ENCODE measurements at places on chromosomes 2 and 18. TPM values are rescaled to one million over a fixed set of nuclear protein-coding genes. Genes with fewer than 3 reads are reported as not detected.

The INO80C gene
- 20.3 TPM for total RNA-seq

The ACADL gene
- not detected for total RNA-seq

The ABCB11 gene
- total RNA-seq, result not detected

The PFN4 gene
- 0.28 TPM for total RNA-seq

The OTOS gene
- not detected for total RNA-seq

The HMSD gene
- 1.8 TPM for total RNA-seq

The KCNK3 gene
- total RNA-seq, result 0.23 TPM

The DOK6 gene
- not detected for total RNA-seq

The DTNB gene
- 39.6 TPM for total RNA-seq

The CAPN14 gene
- total RNA-seq, result 0.55 TPM

The CPS1 gene
- 0.54 TPM for total RNA-seq

The GALNT13 gene
- total RNA-seq, result 0.10 TPM

The TEX44 gene
- not detected for total RNA-seq

The IL36B gene
- total RNA-seq, result not detected

The SMYD5 gene
- 52.1 TPM for total RNA-seq

The NBEAL1 gene
- 11.0 TPM for total RNA-seq

The ANKRD29 gene
- 0.28 TPM for total RNA-seq

The IL1A gene
- total RNA-seq, result 0.12 TPM

The OST4 gene
- 292 TPM for total RNA-seq

The POMC gene
- 4.7 TPM for total RNA-seq

The GDF7 gene
- 0.16 TPM for total RNA-seq

The CFAP210 gene
- total RNA-seq, result 0.35 TPM

The PIAS2 gene
- 33.4 TPM for total RNA-seq

The IL1F10 gene
- total RNA-seq, result not detected

The GCKR gene
- not detected for total RNA-seq

The COLEC11 gene
- total RNA-seq, result 0.35 TPM

The SNED1 gene
- 82.5 TPM for total RNA-seq

The UGT1A3 gene
- total RNA-seq, result not detected

The ITGAV gene
- 5.9 TPM for total RNA-seq

The KYNU gene
- total RNA-seq, result 0.30 TPM

The TEKT4 gene
- not detected for total RNA-seq

The ASXL3 gene
- total RNA-seq, result not detected

The COPS8 gene
- total RNA-seq, result 49.4 TPM

The PMAIP1 gene
- 17.8 TPM for total RNA-seq

The HOXD8 gene
- not detected for total RNA-seq

The RFX8 gene
- total RNA-seq, result 0.23 TPM

The ALPG gene
- not detected for total RNA-seq

The GKN1 gene
- not detected for total RNA-seq

The ACP1 gene
- total RNA-seq, result 88.4 TPM

The TMEM169 gene
- 1.8 TPM for total RNA-seq

The MFSD2B gene
- 0.21 TPM for total RNA-seq

The NOL4 gene
- not detected for total RNA-seq

The GALR1 gene
- not detected for total RNA-seq

The C2orf92 gene
- total RNA-seq, result 16.8 TPM

The WNT6 gene
- 0.20 TPM for total RNA-seq

The UGT1A1 gene
- total RNA-seq, result not detected

The SERPINB10 gene
- not detected for total RNA-seq

The GCG gene
- not detected for total RNA-seq

The LOXL3 gene
- not detected for total RNA-seq

The PTPRM gene
- 6.9 TPM for total RNA-seq

The IFIH1 gene
- total RNA-seq, result 27.4 TPM

The GGCX gene
- 20.4 TPM for total RNA-seq

The ASAP2 gene
- not detected for total RNA-seq

The PARD6G gene
- total RNA-seq, result 0.70 TPM

The AGPS gene
- 26.5 TPM for total RNA-seq
